NCI-H1417 (cell line): ENCODE measurements at places on chromosomes 2 and 18.

DNA sequence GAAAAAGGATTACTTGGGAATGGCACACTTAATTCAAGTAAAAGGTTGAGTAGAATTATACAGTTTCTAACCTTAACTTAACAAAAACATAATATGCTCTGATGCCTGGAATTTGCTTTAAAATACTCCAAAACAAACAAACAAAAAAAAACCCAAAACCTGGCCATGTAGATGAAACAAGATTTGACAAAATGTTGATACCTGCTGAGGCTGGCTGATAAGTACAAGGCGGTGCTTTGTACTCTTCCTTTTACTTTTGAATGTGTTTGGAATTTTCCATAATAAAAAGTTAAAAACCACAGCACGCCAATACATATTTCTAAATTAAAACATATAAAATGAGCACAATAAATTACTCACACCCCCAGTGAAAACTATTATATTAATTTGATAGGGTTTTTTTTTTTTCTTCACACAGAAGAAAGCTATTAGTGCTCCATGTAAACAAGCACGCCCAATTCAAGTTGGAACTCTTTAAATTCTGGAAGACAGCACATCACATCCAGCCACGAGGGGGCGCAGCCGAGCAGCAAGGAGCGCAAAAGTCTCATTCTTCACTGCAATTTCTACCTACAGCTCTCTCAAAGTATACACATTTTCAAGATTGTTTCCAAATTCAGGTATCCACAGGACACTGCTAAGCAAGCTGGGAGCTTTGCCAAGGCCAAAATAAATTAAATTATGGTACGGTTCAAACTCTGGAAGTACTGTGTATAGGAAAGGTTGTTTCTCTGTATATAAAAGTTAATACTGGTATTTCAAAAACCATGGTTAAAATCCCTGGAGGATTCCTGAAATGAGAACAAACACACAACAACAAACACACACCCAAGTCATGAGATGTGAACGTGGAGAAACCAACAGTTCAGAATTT lies 7.5 kb downstream of the SERTAD2 start:
- DNase-seq: peak; percentile 75

DNA sequence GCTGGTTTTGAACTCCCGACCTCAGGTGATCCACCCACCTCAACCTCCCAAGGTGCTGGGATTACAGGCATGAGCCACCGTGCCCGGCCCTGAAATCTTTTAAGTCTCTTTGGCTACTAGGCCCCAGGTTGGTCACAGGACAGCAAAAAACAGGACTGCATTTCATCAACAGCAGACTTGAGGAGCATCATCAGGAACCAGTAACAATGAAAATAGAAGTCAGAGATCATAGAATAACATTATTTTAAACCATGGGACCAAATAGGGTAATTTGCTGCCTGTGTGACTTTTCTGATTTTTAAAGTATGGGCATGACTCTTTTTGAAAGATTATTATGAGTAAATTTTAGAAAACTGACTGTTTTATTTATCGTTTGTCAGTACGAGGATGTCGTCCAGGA lies 24.8 kb downstream of the PPP1CB start:
- no peak for DNase-seq

DNA sequence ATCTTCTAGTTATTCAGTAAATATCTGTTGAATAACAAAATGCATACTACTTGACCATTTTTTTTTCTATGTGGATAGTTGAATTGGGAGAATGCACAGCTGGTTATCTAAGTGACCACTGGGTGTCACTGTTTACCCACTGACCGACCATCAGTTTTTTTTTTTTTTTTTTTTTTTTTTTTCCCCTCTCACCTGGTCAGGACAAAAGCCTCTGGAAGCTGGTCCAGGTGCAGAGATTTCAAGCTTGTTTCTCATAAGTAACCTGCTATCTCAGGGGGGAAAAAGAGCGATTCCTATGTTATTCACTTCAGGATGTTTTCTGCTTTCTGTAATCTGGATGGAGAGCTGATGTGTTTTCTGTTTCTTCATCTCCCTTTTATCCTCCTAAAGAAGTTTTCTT lies 256.0 kb downstream of the DCDC2C start:
- peak; percentile 78 for DNase-seq

- DNase-seq: no peak
Observed at GRCh38 chr2:102251042-102251848, 60.1 kb upstream of the IL1RL1 start.

DNA sequence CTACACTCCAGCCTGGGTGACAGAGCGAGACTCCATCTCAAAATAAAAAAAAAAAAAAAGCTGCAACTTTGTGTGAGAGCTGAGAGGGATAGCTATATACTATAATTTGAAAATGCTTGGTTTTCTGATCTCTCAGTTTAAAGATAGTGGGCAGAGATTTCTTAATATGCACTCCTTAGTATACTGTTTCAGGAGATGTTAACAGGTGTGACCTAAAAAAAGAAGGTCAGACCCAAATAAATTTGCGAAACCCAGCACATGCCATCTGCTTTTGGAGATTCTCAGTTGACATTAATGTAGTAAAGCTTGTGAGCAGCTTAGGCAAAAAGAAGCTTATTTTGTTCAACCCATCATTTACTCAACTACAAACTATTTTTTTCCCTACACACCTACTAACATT lies 37.4 kb downstream of the ZC3H6 start:
- no peak for DNase-seq

DNA sequence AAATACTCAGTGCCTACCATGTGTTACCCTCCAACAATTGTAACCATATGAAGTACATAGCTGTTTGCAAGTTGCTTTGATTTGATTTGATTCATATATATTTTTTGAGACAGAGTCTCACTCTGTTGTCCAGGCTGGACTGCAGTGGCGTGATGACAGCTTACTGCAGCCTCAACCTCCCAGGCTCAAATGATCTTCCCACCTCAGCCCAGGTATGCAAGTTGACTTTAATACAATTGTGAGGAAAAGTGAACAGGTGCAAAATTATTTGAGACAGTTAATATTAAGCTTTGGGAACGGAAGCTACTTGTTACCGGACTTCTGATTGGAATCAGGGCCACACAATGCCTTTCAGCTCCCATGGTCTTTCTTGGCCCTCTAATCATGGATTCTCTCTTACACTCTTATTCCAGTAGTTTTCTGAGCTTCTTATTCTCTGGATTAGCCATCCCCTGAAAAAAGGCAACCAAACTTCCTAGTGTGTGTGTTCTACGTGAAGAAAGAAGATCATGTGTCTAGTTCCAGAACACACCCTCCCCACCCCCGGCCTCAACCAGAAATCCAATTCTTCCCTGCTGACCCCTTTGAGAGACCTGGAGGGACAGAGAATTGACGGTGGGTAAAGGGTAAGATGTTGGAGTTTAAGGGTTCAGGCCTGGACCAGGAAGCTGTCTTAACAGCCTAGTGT lies 1.1 kb upstream of the RPL37A start:
- DNase-seq: no peak

- no peak for DNase-seq
Observed at GRCh38 chr2:95273566-95274290, 521 bp upstream of the PROM2 start.

GRCh38 chr2:46570396-46570795 lies 91.0 kb downstream of the TMEM247 start:
- DNase-seq: no peak

DNA sequence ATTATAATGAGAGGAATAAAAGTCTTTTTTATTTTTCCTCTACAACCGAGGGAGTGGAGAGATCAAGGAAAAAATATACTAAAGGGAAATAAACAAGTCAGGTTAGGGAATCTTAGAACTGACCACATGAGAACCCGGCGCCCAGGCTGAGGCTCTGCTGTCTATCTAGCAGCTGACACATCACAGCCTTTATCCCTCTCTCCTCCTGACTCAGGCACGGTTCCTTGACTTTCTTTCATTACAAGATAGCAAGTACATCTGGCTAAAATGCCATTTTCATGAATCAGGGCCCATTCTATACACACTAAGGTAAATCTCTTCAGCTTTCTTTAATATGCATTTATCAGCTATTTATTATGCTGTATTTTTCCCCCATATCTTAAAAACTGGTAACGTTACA lies 296.0 kb downstream of the TMX3 start:
- DNase-seq: no peak

DNA sequence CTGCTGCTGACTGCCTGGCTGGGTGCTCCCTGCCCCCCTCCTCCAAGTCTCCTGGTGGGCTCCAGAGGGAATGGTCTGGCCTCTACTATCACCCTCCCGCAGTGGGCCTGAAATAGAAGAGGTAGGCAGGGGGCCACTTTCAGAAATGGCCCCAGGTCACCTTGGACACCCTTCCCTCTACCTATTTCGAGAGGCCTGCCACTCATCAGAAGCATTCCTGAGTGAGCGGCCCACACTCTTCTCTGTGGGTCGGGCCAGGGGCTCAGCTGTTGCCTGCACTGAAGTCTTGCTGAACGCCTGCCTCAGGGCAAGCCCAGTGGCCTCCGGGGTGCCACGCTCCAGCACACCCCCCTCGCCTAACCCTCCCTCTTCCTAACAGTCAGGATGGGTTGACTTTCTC lies 124.9 kb downstream of the TNS1 start:
- no peak for DNase-seq

GRCh38 chr2:172213116-172213860 lies 110.6 kb upstream of the DLX2 start:
- no peak for DNase-seq

- no peak for DNase-seq
Observed at GRCh38 chr2:186027922-186028321, 289.3 kb downstream of the FSIP2 start.

DNA sequence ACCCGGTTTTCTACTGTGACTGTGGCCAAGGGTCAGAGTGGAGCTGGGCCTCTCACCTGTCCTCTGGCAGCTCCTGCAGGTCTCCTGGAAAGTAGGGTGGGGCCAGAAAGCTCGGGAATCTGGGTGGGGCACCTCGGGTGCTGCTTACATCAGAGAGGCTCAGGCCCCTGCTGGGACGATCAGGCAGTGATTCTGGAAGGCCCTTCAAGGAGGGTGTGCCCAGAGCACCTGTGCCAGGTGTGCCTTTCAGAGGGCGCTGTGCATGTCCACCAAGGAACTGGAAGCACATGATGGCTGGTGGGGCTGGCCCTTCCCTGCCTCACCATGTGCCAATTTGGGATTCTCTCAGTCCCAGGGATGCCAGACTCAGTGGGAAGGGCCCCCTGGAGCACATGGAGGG lies 44.0 kb downstream of the ATP6V1C2 start:
- DNase-seq: no peak

DNA sequence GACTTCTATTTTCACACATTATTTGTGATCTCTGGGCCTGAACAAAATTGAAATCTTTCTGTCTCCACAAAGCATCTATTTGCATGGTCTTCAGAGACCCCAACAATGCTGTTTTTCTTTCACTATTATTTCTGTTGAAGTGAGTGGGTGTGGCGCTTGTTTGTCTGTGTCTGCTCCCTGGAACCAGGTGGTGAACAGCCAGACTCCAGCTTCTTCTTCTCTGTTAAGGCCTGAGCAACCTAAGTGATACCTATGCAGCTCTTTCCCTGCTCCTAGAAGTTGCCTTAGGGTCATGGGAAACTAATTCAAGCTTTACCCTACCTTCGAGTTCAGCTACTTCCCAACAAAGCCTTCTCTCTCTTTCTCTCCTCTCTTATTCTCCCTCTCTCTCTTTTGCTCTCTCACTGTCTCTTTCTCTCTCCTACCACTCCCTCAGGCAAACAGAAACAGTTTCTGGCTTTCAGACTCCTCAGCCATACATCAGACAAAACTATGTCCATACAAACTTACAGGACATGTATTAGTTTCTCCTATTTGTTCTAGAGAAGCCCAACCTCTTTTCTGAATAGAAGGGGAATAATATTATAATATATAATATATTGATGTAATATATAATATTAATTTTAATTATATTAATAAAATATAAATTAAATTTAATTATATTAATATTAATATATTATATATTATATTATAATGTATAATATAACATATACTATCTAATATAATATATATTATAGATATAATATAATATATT lies 552.5 kb downstream of the DSC3 start:
- peak; percentile 3 for DNase-seq

DNA sequence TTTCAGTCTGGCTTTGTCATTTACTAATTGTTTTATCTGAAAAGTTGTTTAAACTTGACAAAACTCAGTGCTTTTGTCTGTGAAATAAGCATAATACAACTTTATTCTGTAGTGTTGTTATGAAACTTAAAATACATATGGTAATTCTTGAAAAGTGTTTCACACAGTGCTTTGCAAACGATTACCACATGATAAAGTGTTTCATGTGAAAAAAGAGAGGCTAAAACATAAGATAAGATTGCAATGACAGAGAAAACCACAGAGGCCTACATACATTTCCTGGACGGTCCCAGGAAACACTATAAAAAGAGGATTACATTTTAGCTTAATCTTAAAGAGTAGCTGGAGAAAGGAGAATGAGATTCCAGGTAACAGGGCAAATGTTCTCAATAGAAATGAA lies 1934.6 kb upstream of the LRRTM1 start:
- DNase-seq: no peak

- DNase-seq: no peak
Observed at GRCh38 chr2:240965905-240966456, 32.4 kb upstream of the SNED1 start.

DNA sequence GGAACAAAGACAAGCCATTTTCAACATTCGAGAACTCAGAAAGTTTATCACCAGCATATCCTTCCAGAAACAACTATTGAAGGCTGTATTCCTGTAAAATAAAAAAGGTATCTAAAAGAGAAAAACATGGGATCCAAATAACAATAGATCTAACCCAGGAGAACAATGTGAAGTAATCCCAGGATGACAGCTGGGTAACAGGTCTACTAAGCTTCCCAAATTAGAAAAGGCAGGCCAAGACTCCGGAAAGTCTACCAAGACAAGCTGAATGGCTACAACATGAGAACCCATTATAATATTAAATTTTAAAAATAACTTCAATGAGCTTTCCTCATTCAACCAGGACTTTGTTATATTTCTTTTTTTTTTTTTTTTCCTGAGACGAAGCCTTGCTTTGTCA lies 6.5 kb downstream of the PIAS2 start:
- DNase-seq: no peak

DNA sequence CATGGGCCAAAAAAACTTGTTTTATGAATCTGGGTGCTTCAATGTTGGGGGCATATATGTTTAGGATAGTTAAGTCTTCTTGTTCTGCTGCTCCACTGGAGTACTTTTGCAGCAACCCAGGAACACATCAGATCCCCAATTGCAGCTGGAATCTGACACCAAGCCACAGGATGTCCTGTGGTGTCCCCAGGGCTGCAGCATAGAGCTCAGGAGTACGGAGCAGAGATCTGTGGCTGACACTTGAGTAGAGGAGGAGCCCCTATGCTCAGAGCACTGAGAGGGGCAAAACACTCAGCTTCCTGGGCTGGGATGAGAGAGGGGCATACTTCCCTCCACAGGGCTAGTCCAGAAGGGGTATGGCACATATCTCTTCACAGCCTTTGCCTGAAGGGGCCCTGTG lies 138.9 kb upstream of the ERBB4 start:
- DNase-seq: no peak

DNA sequence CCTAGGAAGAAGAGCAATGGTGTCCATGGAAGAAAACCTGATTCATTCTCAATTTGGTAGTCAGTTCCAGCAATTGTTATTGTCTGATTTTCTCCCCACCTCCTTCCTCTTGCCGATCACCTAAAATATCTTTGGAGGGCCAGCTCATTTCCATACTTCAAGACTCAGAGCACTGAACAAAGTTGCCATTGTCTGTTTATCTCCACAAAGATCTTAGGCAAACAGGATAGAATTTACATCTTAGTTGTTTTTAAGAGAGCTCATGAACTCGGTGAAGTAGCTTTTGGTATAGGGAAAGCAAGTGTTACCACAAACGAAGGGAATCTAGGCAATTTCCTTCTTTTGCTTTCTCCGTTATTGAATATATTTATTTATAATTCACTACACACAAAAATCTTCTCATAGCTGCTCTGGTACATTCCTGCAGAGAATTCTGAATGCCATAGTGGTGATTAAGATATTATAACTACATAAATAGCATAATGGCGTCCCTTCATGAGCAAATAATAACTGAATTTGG lies 41.5 kb upstream of the CHST9 start:
- no peak for DNase-seq
